HuH-7 (cell line): ENCODE measurements at places on chromosomes 7 and 10.

- DNase-seq: no peak
Measured at GRCh38 chr10:33566001-33566400, 231.5 kb upstream of the NRP1 start.

- no peak for DNase-seq
Measured at GRCh38 chr7:141708351-141708750, at the start of gene WEE2. Gene WEE2, plus strand, starts transcription at chr7:141708353. Its CDS starts 406 bp downstream, at chr7:141708759.

DNA sequence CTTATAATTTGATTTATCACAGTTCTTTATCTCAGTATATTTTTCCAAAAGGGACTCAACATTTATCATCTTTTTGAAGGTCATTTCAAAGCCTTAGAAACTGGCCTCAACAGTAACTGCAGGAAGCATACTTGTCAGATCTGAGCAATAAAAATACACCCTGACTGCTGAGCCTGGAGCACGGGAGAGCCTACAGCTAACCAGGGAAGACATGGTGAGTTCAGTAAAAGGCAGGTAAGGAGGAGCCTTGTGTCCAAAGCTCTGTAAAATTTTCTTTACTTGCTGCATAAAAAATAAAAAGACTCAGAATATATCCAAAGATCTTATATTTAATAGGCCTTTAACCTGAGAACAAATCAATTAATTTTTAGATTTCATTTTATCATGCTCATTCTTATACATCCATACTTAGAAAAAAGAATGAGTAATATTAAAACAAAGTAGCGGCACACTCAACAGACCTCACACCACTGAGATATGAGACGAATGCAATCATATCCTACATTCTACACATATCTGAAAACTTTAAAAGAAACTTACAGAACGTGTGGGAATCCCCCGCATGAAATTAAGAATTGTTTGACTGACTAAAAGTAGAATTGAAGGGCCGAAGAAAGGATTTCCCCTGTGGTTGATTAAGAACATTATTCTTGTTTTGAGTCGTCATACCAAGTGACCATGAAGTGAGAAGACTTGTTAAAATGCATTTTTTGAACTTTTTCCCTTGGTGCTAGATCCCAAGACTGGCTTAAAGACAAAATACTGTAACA is 296.4 kb upstream of the MKLN1 start:
- no peak for DNase-seq

DNA sequence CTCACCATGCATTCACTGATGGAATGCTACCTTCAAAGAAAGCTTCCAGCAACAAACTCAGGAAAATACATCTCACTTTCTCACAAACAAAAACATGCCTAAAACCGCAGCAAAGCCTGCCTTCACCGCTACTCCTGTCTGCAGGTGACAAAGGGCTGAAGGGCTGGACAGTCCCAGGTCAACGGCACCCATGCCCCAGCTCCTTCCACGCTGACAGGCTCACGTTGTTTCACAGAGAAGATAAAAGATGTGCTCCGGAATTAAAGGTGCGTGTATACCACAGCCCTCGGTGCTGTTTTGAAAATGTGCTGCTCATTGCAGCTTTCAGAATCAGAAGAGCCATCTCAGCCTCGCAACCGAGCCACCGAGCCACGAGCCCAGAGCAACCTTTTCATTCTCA is 445.0 kb downstream of the PTPRN2 start:
- no peak for DNase-seq

- DNase-seq: no peak
Measured at GRCh38 chr10:30386801-30387588, 37.9 kb upstream of the MTPAP start.

DNA sequence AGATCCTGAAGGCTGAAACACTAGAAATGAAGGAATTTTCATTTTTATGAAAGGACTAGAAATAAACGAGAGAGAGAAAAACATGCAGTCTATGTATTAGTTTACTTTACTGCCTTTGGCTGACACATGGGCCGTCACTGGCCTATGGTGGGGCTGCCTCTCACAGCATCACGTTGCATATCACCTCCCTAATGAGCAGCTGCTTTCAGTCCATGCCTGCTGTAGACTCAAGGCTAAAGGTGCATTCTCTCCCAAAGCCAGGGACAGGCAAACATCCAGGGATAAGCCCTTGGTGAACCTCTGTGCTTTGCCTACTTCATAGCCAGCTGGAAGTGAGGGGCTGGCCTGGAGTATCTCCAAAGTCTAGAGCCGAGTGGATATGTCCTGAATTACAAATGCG is 359.4 kb downstream of the GPAM start:
- DNase-seq: no peak

DNA sequence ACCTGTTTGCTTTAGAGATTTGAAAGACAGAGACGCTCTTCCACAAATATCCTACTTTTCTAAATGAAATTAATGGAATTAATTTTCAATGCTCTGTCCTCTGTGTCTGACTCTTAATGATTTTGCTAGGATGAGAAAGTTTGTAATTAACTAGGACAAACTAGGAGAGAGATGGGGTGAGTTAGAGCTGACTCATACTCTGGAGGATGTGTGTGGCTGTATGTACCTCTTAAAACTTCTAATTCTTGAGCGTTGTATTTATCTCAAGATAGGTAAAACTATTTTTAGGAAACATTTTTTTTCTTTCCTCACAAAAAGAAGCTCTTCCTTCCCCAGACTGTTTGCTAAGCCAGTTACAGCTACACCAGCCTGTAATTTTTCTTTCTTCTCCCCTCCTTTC is 178.8 kb upstream of the ANKRD30A start:
- no peak for DNase-seq

GRCh38 chr7:120272261-120272660 is 714 bp upstream of the KCND2 start:
- peak; percentile 67 for DNase-seq

- DNase-seq: no peak
Measured at GRCh38 chr7:127419196-127419595, 26.7 kb upstream of the ZNF800 start.

DNA sequence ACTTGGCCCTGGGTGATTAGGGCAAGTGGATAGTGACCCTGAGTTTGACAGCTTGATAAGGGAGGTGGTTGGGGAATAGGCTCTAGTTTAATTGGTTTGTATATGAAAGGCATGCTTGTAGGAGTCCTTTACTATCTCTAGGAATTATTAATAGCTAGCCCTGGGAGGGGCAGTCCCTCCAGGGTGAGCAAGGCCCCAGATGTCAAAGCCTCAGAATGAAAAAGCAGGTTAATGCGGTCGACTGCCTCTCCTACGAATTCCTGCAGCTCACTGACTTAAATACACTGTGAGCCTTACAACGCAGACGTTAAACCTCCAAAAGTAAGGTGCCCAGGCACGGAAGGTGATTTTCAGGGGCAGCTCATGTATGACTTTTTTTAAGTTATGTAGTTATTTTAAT is 5.2 kb upstream of the BTBD16 start:
- no peak for DNase-seq

- no peak for DNase-seq
Measured at GRCh38 chr7:128892521-128893250, 17.8 kb downstream of the KCP start.

DNA sequence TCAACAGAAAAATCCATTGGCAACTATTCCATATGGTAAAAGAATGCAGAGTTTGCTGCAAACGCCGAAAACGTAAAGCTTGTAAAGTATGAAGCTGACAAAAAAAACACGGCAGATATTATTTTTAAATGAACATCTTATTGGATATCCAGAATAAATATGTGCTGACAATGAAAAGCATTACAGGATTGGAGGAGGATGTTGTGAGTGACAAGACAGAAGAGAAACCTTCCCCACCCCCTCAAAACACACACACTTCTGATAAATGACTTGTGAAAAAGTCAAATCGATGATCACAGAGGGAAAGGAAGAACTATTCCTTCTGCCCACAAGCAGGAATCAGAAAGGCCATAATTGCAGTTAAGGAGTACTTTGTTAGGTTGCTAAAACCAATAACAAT is 14.6 kb downstream of the FAM131B start:
- no peak for DNase-seq

GRCh38 chr7:83101530-83101929 is 61.2 kb downstream of the PCLO start:
- no peak for DNase-seq

DNA sequence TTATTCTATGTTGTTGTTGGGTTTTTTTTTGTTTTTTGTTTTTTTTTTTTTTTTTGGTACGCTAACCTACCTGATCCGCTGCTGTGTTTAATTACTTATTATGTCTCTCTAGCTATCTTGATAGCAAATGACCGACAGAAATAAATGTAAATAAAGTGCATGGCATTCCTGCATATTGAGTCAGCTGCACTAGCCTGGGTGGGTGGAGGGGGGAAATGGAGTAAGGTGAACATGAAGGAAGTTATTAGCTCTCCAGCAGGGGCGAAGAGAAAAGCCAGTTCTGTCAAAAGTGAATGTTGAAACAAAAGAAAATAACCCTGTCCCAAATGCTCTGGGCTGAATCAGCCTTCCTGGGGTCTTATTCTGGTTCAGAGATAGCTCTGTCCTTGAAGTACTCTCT is 210.7 kb upstream of the MDFIC start:
- no peak for DNase-seq

DNA sequence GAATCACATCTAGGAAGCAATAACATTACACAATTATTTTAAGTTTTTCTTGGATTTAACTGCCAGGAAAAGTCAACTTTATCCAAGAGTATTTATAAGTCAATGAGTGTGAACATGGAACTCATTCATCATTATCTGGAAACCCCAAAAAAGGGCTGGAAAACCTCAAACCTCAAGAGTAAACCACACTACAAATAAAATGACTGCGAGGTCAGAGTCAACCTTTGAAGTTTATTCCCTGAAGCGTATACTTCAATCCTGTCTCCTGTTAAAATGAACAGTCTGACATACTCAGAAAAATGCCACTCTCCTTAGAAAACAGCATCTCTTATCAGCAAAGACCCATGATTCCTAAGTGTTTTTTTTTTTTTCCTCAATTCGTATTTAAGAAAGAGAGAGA is 86.5 kb downstream of the RELN start:
- no peak for DNase-seq

GRCh38 chr7:102272075-102272916 is 14.4 kb upstream of the SH2B2 start:
- DNase-seq: peak; percentile 93

DNA sequence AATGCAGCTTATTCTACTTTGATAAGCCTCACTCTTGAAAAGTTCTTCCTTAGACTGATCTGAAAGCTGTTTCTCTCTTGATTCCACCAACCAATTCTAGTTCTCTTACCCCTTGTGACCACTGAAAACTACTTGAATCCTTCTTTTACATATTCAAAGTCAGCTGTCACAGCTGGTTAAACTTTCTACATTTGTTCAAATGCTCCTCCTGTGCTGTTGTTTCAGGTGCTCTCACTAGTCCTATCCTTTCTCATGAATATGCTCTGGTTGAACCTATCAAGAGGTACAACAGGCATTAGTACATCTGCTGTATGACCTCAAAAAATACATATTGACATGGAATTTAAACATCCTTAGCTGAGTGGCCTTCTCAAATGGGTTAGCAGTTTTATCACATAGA is 91.5 kb downstream of the MYO3A start:
- no peak for DNase-seq

DNA sequence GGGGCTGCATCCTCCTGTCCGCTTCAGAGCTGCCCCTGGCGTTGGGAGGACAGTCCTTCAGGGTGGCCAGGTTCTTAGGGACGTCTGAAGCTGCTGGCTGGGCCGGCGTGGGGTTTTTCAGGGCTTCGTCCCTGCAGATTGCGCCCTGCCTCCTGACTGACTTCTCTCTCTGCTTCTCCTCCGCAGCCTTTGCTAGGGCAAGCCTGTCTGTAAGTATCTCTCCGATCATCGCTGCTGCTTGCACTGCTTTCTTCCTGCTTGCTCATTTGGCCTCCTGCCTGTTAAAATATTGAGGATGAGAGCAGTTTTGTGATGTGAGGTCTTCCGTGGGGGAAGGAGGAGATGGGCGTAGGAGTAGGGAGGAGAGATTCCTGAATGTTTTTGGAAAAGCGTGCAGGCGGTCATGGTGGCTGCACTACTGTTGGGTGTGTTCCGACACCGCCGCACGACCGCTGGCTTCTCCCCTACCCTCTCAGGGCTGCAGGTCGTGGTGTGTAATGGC is 25.3 kb downstream of the PFKFB3 start:
- DNase-seq: no peak

GRCh38 chr10:93435621-93436397 is 46.3 kb downstream of the MYOF start:
- peak; percentile 66 for DNase-seq

GRCh38 chr7:130628901-130629300 is 39.6 kb downstream of the COPG2 start:
- DNase-seq: no peak

- no peak for DNase-seq
Measured at GRCh38 chr7:112929421-112929820, 139.2 kb upstream of the TMEM168 start.

DNA sequence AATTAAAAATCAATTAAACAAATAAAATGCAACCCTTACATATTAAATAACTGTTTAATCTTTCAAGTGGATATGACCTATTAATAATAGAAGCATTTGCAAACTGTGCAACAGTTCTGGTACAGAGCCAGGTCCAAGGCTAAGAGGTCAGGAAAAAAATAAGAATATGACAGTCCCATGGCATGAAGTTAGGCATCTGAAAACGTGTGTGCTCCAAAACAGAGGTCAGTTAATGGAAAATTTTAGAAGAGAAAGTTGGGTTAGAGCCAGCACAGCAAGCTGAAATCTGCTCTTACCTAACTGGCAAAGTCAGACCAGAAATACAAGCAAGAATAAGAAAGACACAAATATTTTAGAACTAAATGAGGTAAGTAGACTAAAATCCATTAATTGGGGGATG is 757.7 kb downstream of the GRM8 start:
- no peak for DNase-seq

- DNase-seq: no peak
Measured at GRCh38 chr7:36128448-36129047, 24.5 kb upstream of the EEPD1 start.

DNA sequence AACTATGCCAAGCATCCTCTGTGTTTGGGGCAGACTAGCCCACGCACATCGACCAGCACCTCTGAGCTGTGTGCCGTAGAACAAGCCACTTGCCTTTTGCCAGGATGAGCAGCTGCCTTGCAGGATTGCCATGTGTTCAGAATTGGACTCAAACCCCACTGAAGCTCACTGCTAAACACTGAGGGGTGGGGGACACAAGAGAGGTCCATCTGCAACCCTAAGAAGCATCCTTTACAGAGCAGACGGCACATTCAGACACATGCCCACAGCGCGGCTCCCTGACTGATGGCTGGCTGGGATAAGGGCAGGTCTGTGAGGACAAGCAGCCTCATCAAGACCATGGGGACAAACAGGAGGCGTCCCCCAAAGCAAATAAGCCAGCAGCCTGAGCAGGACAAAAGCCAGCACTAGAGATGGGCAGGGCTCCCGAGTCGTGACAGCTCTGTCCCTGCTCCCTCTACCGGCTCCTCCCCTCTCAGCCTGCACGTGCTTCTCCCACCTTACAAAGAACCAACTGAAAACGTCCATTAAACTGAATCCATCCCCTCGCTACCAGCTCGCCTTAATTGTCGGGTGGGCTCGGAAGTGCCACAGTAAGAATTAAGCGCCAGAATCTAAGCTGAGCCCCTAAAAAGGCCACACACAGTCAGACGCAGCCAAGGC is 114.2 kb downstream of the PRKAG2 start:
- no peak for DNase-seq

- no peak for DNase-seq
Measured at GRCh38 chr10:113517901-113518260, 35.0 kb upstream of the HABP2 start.
